ENCODE measurements at places on chromosomes 6 and 20.

DNA sequence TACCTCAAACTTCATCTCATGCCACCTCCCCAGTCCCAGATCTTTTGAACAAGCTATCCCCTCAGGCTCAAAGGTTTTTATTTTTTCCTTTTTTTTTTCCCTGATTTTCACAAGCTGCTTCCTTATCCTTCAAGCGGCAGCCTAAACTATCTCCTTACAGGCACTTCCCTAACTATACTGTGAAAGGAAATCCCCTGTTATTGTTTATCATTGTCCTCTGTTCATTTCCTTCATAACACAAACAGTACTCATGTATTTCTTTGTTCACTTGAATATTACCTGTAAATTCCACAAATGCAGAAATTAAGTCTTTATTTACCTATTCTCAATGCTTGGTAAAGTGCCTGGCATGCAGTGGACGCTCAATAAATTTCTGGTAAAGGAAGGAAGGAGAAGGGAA, 48.9 kb downstream of the ME1 start:
- DNase-seq = no peak

GRCh38 chr6:79705456-79705995, 74.4 kb downstream of the SH3BGRL2 start:
- no peak for DNase-seq

- DNase-seq = no peak
Measured at GRCh38 chr6:169656546-169657283, 45.1 kb downstream of the WDR27 start.

- DNase-seq = no peak
Measured at GRCh38 chr20:45037050-45037449, 63.9 kb downstream of the KCNS1 start.

DNA sequence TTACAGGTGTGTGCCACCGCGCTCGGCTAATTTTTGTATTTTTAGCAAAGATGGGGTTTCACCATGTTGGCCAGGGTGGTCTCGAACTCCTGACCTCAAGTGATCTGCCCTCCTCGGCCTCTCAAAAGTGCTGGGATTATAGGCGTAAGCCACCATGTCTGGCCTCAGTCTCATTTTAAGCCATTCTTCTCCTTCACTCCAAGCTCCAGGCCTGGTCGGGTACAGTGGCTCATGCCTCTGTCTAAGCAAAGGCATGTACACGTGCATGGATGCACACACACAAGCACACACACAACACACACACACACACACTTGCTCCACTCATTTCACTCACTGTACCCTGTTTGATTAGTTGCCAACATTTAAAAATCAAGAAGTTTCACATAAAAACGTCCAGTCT, 7.7 kb upstream of the PARD6B start:
- no peak for DNase-seq

DNA sequence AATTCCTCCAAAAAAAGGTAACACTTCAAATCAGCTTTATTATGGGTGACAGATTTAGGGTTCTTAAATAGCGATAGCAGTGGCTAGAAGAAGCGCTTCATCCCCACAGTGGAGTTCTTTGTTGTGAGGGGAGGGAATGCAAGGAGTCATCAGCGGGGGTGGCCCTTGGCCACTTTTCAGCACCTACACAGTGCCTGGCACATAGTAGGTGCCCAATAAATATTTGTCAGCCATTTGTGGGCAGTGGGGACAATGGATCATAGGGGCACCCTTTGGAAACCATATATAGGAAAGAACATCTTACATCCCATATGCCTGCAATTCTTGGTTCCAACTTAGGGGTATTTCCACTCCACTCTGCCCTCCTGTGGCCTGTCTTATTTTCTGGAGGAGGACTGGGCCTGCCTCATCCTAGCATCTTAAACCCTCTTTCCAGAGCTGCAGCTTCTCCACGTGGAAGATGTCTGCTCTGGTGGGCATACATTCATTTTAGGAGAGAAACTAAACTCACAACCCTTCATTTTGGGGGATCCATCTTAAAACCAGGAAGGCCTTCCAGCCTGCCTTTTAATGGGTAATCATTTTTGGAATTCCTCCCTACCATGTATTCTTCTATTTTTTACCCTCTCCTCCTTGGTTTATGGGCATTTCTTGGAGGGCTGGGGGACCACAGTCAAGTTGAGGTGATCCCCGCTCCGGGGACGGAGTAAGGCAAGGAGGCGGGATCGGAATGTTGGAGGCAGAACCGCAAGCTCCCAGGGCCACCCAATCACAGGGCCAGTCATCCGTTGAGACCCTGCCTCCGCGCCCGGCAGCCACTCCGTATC, 2.6 kb upstream of the GPSM3 start:
- DNase-seq = peak; percentile 71
